ENCODE measurements at places on chromosomes 1 and 21. TPM values are rescaled to one million over a fixed set of nuclear protein-coding genes. Genes with fewer than 3 reads are reported as not detected.

Gene TMEM183A
- 38.6 TPM for polyA plus RNA-seq

Gene INAVA
- 39.4 TPM for polyA plus RNA-seq

Gene KRTAP11-1
- polyA plus RNA-seq, result not detected

Gene CXADR
- 9.8 TPM for polyA plus RNA-seq

Gene CLDN19
- 0.04 TPM for polyA plus RNA-seq

Gene MYOG
- not detected for polyA plus RNA-seq

Gene YY1AP1
- 31.8 TPM for polyA plus RNA-seq

Gene NBPF10
- polyA plus RNA-seq, result 0.73 TPM

Gene CAMK1G
- polyA plus RNA-seq, result 0.01 TPM

Gene CDC20
- 33.1 TPM for polyA plus RNA-seq

Gene EFNA3
- polyA plus RNA-seq, result 16.3 TPM

Gene CR1L
- polyA plus RNA-seq, result not detected

Gene TEX38
- not detected for polyA plus RNA-seq

Gene SRRM1
- polyA plus RNA-seq, result 28.8 TPM

Gene GFI1
- 0.40 TPM for polyA plus RNA-seq

Gene LRRC38
- 0.04 TPM for polyA plus RNA-seq

Gene LIN28A
- not detected for polyA plus RNA-seq

Gene LCE2C
- polyA plus RNA-seq, result not detected

Gene NT5C1A
- 0.02 TPM for polyA plus RNA-seq

Measured in esophagus (tissue), 2 donors.